ENCODE measurements at places on chromosomes 6 and 20.

GRCh38 chr6:132614554-132614953 lies 9.5 kb downstream of the TAAR2 start:
- no peak for DNase-seq

GRCh38 chr6:103707596-103708325 lies 1152.0 kb downstream of the HACE1 start:
- no peak for DNase-seq

- no peak for DNase-seq
Observed at GRCh38 chr6:34145161-34146020, 496 bp downstream of the GRM4 start.

- DNase-seq: no peak
Observed at GRCh38 chr6:151313066-151313491, 73.3 kb downstream of the AKAP12 start.

- no peak for DNase-seq
Observed at GRCh38 chr20:59692139-59692538, 87.8 kb downstream of the PHACTR3 start.

GRCh38 chr6:137490961-137491360 lies 3.2 kb downstream of the OLIG3 start:
- DNase-seq: no peak

GRCh38 chr6:169813969-169814368 lies 62.5 kb downstream of the ERMARD start:
- no peak for DNase-seq

GRCh38 chr20:61436667-61437279 lies 184.7 kb downstream of the CDH4 start:
- DNase-seq: no peak

GRCh38 chr20:4138056-4138455 lies 122.7 kb upstream of the RNF24 start:
- DNase-seq: no peak

- DNase-seq: no peak
Observed at GRCh38 chr6:30234356-30234755, 21.1 kb upstream of the TRIM26 start.

GRCh38 chr20:6705926-6706548 lies 61.4 kb upstream of the BMP2 start:
- DNase-seq: no peak

GRCh38 chr6:155364844-155365437 lies 50.7 kb upstream of the TFB1M start:
- no peak for DNase-seq

- no peak for DNase-seq
Observed at GRCh38 chr6:142700671-142701312, 244.2 kb downstream of the HIVEP2 start.

DNA sequence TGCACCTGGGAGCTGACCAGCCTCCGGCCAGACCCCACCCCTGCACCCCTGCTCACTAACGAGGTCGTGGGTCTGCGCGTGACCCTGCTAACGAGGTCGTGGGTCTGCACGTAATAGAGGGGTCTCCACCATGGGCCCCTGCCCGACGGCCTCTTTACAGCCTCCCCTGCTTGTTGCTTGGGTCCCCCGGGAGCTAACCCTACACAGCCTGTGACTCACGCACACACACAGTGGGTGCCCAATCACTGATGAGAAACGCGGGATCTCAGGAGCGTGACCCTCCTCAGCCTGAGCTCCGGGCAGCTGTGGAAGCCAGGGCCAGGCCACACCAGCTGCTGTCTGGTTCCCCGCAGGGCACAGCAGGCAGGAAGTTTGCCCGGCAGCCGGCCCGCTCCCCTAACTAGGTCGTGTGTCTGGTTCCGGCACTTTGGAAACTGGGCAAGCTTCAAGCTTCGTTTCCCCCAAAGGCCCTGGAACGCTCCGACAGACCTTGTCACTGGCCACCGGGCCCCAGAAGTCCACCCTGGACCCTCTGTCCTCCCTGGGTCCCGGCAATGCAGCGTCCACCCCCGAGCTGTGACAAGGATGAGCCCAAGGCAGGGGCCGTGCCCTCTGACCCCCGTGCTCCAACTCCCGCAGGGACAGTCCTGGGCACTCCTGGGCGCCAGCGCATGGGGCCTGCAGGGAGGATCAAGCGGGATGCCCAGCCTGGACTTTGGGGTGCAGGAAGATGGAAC lies 767 bp downstream of the PTK6 start:
- DNase-seq: no peak

DNA sequence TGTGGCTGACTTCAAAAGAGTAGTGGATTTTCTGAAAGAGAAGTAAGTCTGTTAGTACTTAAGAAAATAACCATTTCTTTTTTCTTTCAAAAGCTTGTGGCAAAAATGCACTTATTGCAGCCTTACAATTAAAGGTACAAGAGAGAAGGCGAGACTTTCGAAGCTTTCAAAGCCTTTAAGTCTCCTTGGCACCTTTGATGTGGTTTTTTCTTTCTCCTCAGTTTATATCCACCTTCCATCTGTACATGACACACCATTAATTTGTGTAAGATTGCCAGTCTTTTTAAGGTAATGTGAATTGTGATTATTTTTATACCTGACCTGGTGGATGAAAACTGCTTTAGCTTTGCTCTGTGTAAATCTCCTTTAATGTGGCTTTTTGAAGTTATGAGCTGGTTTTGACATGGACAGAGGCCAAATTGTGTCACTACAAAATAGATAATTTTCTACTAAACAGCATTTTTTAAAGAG lies 466.1 kb downstream of the CDKAL1 start:
- DNase-seq: no peak

- no peak for DNase-seq
Observed at GRCh38 chr20:3707508-3707899, 4.9 kb downstream of the SIGLEC1 start.

DNA sequence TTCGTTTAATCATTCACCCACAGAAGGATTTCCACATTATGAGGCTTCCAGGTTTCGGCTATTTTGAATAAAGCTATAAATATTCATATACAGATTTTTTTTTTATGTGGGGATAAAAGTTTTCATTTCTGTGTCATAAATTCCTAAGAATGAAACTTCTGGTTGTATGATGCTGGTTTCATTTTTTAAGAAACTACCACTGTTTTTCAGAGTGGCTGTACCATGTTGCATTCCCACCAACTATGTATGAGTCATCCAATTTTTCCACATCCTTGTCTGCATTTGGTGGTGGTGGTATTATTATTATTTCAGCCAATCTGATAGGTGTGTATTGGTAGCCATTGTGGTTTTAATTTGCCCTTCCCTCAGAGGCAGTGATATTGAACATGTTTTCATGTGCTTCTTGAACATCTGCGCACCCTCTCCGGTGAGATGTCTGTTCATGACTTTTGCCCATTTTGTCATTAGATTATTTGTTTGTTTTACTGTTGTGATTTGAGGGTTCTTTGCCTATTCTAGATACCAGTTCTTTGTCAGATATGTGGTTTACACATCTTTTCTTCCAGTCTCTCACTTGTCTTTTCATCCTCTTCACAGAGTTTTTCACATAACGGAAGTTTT lies 75.5 kb downstream of the DOK5 start:
- DNase-seq: no peak

- no peak for DNase-seq
Observed at GRCh38 chr6:91480402-91480801, 893.5 kb upstream of the MAP3K7 start.

DNA sequence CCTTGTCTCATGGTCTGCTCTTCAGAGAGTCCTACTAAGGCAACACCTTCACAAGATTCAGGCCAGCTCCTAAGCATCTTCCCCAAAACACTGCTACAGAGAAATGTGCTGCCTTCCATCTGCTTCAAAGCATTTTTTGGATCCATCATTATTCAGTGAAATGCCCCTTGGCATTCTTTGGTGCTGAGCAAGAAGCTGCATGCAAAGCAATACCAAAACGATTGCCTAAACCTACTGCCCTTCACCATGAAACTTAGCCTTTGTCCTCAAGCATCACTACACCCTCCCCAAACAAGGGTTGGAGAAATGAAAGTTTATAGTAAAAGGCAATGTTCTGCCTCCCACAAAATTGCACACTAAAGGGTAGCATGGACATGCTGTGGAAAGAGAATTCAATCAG lies 93.5 kb downstream of the SNAP25 start:
- no peak for DNase-seq

DNA sequence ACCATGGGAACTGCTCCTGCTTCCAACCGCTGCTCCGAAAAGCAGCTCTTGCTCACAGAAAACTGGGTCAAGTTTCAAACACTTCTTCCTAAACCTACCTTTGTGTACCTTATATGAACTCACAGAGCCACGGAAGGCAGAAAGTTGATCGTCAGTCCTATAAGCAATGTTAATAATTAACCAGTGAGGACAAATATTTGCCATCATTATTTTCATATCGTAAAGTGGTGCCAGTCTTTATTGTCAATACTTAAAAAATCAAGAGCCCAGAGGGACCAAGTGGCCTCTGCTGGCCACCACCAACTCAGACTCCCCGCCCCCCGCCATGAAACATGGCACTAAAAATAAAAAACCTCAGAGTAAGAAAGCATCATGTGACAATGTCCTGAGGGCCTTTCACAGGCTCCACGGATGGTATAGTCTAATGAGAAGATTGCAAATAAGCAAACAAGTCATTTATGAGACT lies 9.1 kb upstream of the PBOV1 start:
- DNase-seq: no peak

GRCh38 chr6:54805077-54805476 lies 41.5 kb upstream of the FAM83B start:
- DNase-seq: no peak

- no peak for DNase-seq
Observed at GRCh38 chr6:99882128-99882702, 111.8 kb downstream of the MCHR2 start.

DNA sequence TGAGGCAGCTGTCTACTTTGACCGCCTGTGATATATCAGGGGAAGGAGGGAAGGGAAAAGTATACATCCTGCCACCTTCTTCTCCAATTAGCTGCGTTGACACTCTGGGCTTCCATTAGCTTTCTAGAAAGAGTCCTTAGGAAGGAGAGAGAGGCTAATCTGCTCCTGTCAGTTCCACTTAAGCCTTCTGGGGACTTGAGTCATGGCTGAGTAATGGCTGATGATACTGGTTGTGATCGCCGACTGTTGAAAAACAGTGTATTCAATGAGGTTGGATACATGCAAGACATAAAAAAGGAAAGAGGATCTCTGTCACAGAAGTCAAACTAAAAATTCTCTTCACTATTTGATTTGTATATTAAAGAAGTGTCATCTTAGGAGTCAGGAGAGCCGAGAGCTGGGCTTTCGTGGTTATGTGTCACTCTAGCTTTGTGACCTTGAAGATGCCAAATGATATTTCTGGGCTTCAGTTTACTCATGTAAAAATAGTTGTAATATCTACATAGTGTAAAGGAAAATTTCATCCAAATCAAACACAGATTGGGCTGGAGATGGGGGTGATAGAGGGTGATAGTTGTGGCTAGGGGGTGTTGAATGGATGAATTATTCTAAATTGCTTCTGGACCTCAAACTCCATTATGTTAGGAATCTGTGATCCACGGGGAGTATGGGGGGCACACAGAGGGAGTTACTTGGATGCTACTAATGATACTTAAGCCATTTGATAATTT lies 189.0 kb downstream of the UST start:
- no peak for DNase-seq

DNA sequence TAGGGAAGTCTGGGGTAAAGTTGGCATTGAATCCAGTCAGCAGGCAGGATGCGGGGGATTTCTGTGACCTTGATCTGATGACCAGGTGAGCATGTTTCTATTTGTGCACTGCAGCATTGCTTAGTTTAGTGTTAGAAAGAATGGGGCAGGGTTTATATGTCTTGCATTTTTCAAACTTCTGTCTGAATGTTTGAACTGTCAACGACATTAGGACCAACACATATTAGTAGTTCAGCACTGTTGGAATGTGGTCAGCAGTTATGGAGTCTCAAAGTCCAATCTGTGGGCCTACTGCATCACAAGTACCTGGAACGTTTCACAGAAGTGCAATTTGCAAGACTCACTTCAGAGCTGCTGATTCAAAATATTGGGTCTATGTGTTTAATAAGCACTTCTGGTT lies 276.6 kb upstream of the BMP2 start:
- no peak for DNase-seq

DNA sequence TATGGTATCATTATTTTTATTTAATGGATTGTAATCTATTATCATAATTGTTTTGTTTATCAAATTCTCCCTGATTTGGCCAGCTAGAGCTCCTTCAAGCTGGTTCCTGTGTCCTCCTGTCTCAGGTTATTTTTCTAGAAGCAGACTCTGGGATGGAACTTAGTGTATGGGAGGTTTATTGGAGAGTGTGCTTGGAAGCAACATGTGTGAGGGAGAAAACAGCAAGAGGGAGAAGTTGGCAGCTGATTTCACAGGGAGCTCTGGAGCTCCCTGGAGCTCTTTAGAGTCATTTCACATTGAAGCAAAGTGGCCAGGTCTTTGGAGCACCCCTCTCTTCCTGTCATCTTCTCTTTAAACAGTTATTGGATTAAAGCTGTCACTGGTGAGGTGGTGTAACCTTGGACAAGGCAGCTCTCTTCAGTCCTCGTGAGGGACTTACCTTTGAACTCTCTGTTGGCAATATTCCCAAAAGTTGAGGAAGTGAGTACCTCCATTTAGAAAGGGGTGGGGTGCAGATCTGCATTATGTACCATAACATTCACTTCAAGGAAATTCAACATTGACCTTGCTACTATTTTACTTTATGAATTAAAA lies 103.6 kb downstream of the PHF3 start:
- no peak for DNase-seq

GRCh38 chr20:17061715-17062114 lies 165.1 kb upstream of the PCSK2 start:
- DNase-seq: no peak

- no peak for DNase-seq
Observed at GRCh38 chr6:112202639-112203341, 51.6 kb downstream of the LAMA4 start.

DNA sequence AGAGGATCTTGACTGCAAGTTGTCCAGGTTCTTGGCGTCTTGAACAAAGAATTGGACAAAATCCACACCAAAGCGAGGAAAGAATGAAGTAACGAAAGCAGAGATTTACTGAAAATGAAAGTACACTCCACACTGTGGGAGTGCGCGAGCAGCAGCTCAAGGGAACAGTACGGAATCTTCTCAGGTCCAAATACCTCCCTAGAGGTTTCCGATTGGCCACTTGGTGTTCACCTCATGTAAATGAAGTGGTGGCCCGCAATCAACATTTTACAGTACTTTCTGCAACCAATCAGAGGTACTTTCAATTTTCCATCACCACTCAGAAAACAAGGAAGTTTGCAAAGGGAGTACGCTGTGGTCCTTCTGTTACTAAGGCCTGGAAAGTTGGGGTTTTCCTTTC lies 122.4 kb downstream of the PTPRK start:
- no peak for DNase-seq
